Non-pigmented ciliary epithelial cell (primary cell): ENCODE measurements at places on chromosomes 11 and 22.

- no peak for DNase-seq
These were observed 30.0 kb downstream of the NNMT start for GRCh38 chr11:114326151-114326550.

DNA sequence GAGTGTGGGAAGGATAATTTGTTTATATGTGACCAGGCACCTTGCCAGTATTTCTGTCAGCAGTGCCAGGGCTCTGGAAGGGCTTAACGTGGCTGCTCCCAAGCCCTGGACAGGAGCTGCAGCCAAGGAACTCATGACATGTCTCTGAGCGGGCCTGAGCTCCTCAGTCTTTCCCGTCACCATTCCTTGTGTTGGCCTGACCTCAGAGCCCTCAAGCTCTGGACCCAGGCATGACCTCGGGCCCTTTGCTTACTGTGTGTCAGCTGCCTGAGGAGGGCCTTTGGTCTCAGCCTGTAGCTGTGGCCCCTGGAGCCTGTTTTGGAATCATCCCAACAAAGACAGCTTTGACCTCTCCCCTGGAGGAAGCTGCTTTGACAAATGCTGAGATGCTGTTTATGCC is 264.1 kb upstream of the PLET1 start:
- DNase-seq: no peak

DNA sequence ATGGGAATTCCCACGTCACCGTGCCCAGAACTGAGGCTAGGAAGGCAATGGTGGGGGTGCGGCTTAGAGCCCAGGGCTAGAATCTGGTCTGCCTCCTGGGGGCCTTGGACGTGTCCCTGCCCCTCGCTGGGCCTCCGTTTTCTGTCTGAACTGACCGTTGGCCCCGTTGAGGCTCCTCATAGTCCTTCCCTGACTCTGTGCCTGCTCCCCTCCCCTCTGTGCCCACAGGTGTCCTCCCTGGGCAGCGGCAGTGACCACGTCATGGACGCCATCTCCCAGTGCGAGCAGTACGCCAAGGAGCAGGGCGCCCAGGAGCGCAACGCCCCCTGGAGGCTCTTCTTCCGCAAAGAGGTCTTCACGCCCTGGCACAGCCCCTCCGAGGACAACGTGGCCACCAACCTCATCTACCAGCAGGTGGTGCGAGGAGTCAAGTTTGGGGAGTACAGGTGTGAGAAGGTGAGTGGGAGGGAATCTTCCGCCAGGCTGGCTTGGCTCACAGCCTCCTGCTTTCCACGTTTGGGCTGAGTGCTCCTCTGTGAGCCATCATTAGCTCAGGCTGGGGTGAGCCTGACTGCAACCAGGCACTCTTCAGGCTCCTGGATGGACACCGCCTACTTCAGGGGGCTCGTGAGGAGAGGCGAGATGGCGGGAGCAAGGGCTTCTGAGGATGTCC is 63.9 kb downstream of the MYO7A start:
- no peak for DNase-seq

- no peak for DNase-seq
These were observed 706 bp downstream of the DCPS start for GRCh38 chr11:126304457-126305075.

DNA sequence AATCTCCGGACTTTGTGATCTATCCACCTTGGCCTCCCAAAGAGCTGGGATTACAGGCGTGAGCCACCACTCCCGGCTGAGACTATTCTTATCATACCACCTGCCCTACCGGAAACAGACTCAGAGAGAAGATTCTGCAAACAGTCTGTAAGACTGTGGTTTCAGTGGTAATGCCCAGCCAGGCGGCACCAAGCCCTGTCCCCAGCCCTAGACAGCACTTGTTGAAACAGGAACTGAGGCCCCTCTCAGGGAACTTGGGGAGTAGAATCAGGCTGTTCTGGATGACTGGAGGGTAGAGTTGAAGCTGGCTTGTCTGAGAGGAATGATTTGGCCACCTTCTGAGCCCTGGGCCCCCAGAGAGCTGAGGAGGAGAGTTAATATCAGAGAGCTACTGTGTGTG is 1.3 kb upstream of the INSC start:
- no peak for DNase-seq

DNA sequence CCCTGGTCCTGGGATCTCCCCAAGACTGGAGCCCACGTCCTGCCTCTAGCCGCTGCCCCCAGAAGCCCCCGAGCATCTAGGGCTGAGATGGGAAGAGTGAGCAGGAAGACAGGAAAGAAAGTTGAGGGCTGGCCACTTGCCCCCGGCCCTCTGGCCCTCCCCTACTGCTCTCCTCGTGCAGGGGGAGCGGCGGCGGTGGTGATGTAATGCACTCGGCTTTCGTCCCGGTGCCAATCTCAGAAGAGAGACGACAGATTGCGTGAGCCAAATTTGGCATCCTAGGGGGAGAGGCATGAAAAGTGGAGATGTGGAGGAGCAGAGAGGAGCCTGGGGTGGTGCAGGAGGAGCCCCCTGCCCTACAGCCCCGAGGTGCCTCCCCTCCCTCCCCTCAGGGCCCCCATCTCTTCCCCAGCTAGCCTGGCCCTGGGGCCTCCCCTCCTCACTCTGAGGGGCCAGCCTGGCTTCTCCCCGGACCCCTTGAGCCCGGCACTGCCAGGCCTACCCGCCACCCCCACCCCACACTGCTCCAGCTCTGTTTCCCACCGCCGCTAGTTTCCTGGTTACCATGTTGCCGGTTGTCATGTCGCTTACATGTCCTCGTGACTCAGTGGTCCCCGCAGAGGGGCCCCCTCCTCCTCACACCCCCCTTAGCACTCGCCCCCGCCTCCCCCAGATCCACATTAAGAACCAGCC is 2.5 kb downstream of the KCNJ4 start:
- no peak for DNase-seq

DNA sequence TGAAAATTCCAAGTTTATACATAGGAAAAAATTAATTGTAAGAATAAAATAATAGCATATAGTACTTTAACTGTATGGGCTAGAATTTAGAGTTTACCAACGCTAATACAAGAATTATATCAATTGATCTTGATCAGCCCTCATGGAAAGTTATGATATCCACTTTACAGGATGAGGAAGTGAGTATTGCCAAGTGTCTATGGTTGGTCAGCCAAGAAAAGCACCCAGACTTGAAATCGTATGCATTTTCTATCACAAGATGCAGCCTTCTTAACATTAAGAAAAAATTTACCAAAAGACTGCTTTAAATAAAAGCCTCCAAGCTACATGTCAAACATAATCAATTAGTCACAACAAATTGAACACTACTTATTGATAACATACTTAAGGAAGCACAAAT is 53.0 kb downstream of the DDI1 start:
- no peak for DNase-seq

DNA sequence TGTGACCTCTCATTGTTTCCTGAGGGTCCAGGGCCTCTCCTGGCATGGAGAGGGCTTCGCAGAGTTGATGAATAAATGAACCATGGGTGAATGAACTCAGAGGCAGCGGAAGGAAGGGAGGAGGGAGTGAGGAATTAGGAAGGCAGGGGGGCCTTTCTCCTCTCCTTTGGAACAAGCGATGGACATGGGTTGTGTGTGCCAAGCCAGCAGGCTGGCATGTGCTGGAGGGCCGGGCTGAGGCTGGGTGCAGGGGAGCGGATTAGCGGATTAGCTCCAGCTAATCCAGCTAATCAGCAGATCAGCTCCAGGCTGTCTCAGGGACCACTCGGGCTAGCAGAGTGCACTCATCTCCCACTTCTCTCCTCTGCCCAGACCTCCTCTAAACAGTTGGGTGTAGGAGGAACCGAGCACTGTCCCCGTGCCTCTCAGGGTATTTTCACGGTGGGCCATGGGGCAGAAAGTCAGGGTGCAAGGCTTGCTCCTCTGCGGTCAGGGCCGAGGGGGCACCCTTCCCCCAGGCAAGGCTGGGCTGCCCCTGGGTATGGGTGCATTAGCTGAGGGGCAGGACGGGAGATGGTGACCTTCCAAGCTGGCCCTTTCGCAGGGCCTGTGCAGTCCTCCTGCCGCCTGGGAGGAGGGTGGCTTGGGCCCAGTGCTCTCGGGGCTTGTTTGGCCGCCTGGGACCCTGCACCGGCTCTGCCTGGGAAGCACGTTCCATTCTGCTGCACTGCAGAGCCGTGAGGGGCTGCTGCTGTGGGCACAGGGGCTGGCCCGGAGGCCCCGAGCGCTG is 120.3 kb upstream of the B3GAT1 start:
- no peak for DNase-seq

DNA sequence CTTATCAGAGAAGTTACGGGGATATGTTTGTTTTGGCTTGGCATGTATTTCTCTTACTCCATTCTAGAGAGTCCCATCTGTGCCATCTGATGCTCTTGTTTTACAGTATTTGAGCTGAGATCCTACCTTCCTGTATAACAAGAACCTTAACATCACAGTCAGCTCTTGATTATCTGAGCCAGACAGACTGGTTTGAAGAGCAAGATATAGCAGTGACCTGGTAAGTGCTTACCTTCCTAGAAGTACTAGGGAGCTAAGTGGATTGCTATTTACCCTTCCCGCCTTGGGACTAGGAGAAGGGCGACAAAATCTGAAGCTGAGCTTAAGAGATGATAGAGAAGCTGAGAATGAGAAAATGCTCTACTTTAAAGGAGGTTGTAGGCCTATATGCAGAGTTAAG is 235.3 kb downstream of the CSNK2A3 start:
- DNase-seq: no peak

DNA sequence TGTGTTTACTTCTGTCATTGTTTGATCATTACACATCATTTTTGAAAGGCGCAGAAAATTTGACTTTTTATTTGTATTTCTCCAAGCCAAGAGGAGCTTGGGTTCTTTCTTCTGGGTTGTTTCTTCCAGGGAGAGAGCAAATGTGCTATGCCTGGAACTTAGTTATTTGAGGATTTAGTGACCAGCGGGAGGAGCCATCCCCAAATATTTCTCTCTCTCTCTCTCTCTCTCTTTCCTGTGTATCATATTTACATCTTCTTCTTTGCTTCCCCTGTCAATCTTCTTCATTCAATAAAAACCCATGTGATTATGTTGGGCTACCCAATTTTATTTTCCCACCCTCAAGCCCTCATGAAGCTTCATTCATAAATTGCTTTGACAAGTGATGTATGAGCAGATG is 534.5 kb downstream of the LRRC4C start:
- no peak for DNase-seq

DNA sequence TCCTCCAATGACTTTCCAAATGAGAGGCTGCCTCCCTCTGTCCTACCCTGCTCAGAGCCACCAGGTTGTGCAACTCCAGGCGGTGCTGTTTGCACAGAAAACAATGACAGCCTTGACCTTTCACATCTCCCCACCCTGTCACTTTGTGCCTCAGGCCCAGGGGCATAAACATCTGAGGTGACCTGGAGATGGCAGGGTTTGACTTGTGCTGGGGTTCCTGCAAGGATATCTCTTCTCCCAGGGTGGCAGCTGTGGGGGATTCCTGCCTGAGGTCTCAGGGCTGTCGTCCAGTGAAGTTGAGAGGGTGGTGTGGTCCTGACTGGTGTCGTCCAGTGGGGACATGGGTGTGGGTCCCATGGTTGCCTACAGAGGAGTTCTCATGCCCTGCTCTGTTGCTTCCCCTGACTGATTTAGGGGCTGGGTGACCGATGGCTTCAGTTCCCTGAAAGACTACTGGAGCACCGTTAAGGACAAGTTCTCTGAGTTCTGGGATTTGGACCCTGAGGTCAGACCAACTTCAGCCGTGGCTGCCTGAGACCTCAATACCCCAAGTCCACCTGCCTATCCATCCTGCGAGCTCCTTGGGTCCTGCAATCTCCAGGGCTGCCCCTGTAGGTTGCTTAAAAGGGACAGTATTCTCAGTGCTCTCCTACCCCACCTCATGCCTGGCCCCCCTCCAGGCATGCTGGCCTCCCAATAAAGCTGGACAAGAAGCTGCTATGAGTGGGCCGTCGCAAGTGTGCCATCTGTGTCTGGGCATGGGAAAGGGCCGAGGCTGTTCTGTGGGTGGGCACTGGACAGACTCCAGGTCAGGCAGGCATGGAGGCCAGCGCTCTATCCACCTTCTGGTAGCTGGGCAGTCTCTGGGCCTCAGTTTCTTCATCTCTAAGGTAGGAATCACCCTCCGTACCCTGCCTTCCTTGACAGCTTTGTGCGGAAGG is 2.9 kb downstream of the APOC3 start:
- no peak for DNase-seq

GRCh38 chr11:68810164-68810563 is 31.6 kb downstream of the CPT1A start:
- DNase-seq: no peak

GRCh38 chr22:42277988-42278776 is 7.7 kb upstream of the TCF20 start:
- no peak for DNase-seq

DNA sequence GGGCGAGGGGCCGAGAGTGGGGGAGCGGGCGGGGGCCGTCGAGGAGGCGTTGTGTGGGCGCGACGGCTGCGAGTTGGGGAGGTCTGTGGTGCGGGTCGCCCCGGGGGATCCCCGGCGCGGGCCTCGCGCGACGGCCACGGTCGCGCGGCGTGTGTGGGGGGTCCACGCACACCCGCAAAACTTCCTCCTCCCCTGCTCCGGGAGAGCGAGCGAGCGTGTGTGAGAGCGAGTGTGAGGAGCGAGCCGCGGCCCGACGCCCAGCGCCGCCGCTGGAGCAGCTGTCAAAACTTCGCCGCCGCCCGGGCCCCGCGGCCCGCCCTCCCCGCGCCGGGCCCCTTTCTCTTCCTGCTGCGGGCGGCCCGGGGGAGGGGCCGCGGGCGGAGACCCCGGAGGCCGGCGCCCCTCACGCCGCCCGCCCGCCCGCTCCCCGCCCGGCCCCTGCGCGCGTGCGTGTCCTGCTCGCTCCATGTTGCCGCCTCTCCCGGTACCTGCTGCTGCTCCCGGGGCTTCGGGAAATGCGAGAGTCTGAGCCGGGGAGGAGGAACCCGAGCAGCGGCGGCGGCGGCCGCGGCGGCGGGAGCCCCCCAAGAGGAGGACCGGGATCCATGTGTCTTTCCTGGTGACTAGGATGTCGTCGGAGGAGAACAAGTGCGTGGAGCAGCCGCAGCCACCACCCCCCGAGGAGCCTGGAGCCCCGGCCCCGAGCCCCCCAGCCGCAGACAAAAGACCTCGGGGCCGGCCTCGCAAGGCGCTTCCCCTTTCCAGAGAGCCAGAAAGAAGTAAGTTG is 9.0 kb upstream of the CCT8L2 start:
- no peak for DNase-seq

DNA sequence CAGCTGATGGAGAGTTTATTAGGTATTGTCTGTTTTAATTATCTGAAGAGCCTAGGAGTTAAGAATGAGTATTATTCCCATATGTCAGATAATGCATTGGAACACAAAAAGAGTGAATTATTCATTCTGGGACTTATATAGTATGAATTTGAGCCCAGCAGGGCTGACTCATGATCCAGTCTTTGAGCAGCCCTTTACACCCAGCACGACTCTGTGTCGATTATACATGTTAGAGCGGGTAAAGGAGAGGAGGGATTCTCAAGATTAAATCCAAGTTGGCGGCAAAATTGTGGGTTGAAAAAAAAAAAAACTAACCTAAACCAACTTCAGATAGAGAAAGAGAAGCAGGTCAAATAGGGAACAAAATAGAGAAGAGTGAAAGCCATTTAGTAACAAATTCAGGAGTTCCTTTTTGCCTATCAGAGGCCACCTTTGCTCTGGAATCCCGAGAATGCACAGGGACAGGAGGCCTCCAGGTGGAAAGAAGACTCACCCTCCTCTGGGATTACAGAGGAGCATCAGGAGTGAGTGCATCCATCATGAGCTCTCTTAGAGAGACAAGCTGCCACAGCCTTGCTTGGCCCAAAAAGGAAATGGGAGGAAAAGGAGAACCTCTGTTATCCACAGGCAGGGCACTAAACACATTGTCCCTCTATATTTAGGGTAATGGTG is 3.1 kb downstream of the MRGPRX1 start:
- no peak for DNase-seq

- peak; percentile 42 for DNase-seq
These were observed 60.4 kb downstream of the BMAL1 start for GRCh38 chr11:13338019-13338426.

- DNase-seq: no peak
These were observed 89.3 kb upstream of the OPCML start for GRCh38 chr11:133621611-133622010.
